Gastroesophageal sphincter (tissue), 4 donors: ENCODE measurements at places on chromosomes 1 and 21. TPM values are rescaled to one million over a fixed set of nuclear protein-coding genes. Genes with fewer than 3 reads are reported as not detected.

S100A3 gene
- total RNA-seq, result not detected

HSD3B1 gene
- not detected for total RNA-seq

FAM72B gene
- not detected for total RNA-seq

FAM163A gene
- total RNA-seq, result 0.19 TPM

INSRR gene
- total RNA-seq, result under 0.01 TPM

SLC2A5 gene
- total RNA-seq, result 0.20 TPM

DNA sequence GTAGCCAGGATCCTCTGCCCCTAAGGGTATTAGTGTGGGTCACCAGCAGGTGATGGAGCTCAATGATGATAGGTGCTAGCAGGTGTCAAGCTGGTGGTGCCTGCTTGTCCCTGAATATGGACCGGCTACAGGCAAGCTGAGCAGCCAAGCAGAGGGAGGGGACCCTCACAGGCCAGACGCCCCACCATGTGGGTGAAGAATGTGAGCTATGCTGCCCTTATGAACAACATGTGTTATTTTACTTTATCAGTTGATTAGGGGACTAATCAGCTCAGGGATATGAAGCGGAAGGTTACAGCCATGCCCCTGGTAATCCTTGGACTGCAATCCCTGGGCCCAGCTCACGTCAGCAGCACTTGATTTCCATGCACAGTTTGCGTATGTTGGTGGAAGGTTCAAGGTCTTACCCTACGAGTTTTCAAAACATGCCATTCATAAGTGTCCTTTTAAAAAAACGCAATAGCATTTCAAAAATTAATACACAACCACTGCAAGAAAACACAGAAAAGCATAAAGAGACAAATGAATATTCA lies 106.0 kb downstream of the CDC7 start:
- H3K4me1 ChIP-seq, result no peaks in the 10 kb centered on the region
- no peak for ATAC-seq
- H3K27me3 ChIP-seq, result no peaks in the 10 kb centered on the region
- no peak overlapping the region for H3K4me3 ChIP-seq

- H3K27me3 ChIP-seq, result no peaks in the 10 kb centered on the region
- H3K4me1 ChIP-seq, result no peaks in the 10 kb centered on the region
- no peak for ATAC-seq
- H3K27ac ChIP-seq, result peak overlapping the region; percentile 96
Measured at GRCh38 chr1:37477198-37477931, 3.0 kb downstream of the ZC3H12A start.

DNA sequence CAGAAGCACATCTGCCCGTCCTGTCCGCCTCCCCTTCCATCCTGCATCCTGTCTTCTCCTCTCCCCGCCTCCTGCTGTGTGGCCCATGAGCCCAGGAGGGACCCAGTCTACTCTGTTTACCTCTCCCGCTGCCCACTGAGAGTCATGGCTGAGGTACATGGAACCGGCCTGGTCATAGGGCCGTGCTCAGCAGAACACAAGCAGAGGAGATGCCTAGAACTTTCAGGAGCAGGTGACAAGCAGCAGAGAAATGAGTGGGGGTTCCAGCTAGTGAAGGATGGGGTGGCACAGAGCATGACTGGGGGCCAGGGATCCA lies 70.8 kb downstream of the ATP5PO start:
- peaks cover 25% of the 10 kb centered on the region for H3K4me1 ChIP-seq
- H3K4me3 ChIP-seq, result no peak overlapping the region
- no peak overlapping the region for H3K27ac ChIP-seq
- H3K27me3 ChIP-seq, result no peaks in the 10 kb centered on the region
- no peak for ATAC-seq

DNA sequence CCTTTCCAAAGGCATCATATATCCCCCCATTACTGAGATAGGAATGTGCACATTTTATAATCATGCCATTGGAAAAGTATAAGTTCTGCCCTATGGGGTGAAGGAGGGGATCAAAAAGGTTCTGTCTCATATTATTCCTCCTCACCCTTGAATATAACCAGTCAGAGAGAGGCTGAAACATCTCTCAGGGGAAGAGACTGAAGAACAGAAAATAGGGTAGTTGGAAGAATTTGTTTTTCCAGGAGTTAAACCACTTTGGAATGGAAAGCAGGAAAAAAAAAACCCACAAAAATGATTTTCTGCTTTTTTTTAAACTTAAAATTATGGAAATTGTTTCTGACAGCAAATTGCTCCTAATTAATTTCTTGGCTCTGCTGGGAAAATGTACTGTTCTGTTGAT lies 52.8 kb upstream of the BEND5 start:
- no peak for ATAC-seq
- no peak overlapping the region for H3K4me3 ChIP-seq
- H3K27ac ChIP-seq, result no peak overlapping the region
- no peaks in the 10 kb centered on the region for H3K36me3 ChIP-seq
- H3K27me3 ChIP-seq, result peaks cover 7% of the 10 kb centered on the region
- H3K4me1 ChIP-seq, result no peaks in the 10 kb centered on the region

DNA sequence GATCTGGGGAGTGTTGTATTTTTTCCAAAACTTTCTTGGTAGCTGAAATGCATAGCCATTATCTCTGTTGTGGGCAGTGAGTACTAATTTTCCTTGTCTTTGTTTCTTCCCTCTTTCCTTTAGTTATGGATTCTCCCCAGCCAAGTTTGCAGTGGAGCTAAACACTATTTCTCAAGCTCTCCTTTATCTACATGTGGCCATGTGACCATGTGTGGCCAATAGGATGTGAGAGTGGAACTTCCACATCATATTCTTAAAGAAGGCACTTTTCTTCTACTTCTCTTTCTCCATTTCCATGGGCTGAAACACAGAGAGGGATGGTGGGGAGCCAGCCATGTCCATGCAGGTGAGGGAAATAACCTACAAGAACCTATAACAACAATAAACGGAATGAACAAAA lies 230.8 kb downstream of the CTH start:
- H3K36me3 ChIP-seq, result no peaks in the 10 kb centered on the region
- H3K27me3 ChIP-seq, result no peaks in the 10 kb centered on the region
- H3K4me1 ChIP-seq, result no peaks in the 10 kb centered on the region
- no peak for ATAC-seq

DNA sequence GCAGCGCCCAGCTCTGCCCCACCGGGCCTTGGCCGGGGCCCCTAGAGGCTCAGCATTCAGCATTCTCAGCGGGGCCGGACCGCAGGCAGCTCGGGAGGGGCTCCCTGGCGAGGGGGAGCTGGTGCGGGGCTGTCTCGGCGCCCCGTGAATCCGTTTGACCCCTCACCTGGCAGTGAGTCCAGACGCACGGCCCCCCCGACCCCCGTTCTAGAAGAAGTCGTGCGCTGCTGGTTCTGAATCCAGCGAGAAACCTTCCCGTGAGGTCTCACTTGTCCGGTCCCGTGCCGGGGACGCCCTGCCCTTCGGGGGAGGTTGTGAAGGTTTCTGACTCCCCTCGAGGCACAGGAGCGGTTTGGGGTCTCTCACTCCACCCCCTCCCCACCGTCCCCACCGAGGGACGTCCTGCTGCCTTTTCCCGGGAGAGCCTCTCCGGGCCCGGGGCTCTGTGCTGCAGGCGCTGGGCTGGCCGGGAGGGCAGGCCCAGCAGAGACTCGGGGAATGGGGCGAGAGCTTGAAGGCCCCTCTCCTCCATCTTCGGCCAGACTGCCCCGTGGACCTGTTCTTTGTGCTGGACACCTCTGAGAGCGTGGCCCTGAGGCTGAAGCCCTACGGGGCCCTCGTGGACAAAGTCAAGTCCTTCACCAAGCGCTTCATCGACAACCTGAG lies 655 bp downstream of the COL6A1 start:
- H3K4me3 ChIP-seq, result peak overlapping the region; percentile 72
- no peaks in the 10 kb centered on the region for H3K27me3 ChIP-seq
- H3K4me1 ChIP-seq, result no peaks in the 10 kb centered on the region

DNA sequence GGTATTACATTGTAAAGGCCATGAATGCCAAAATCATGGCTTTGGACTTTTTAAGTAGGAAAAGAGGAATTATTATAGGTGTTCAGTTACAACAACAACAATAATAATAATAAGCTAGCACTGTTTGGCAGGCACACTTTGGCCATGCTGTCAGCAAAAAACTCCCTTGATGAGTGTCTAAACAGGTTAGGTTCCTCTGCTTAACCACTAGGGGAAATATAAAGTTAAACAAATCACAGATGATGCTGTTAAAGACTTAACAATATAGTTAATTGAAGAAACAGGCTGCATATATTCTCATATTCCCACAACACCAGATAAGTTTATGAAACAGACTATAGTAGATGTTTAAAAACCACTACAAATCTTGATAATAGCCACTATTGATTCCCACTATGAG lies 46.4 kb downstream of the RGS21 start:
- H3K4me3 ChIP-seq, result no peak overlapping the region
- H3K27me3 ChIP-seq, result no peaks in the 10 kb centered on the region
- H3K36me3 ChIP-seq, result no peaks in the 10 kb centered on the region
- no peak for ATAC-seq
- no peaks in the 10 kb centered on the region for H3K4me1 ChIP-seq
- no peak overlapping the region for H3K27ac ChIP-seq

DNA sequence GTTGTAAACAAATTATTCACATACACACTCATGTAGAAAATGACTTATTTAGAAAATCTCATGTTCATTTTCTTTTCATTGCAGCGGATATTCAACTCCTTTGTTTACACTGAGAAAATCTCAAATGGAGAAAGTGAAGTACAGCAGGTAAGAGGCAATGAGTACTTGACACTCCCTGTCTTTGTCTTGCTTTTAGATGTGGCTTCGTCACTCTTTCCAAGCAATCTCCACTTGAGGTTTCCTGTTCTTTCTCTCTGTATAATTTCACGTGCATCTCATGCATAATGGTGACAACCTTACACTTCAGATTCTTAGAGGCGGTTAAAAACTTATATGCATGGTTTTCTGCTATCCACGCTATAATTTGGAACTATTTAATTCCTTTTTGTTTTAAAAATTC lies 80.6 kb downstream of the CACHD1 start:
- H3K27me3 ChIP-seq, result no peaks in the 10 kb centered on the region
- H3K36me3 ChIP-seq, result no peaks in the 10 kb centered on the region
- ATAC-seq, result no peak
- H3K27ac ChIP-seq, result no peak overlapping the region

DNA sequence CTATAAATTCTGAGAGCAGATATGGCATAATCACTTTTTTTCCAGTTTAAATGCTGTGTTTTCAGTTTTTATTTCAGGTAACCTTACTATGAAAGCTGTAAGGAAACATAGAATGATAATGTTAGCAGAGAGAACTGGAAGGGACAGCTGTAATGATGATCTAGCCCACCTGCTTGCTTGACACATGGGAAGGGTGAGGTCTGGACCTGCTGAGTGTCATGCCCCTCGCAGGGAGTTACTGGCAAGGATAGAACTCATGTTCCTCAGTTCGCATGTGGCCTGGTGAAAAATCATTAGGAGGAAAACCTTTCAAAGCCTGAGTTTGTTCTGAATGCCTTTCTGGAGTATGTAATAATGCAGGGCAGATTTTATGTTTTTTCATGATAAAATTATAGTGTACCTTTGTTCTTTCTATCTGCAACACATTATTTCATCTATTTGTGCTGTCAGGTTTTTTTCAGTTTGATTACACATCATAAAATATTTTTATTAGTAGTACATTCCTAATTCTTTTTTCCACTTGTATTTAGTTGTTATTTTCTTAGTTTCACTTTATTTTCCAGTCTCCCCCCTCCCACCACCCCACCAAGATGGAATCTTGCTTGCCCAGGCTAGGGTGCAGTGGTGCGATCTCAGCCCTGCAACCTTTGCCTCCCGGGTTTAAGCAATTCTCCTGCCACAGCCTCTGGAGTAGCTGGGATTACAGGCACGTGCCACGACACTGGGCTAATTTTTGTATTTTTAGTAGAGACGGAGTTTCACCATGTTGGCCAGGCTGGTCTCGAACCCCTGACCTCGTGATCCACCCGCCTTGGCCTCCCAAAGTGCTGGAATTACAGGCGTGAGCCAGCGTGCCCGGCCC lies 8.0 kb downstream of the DDI2 start:
- no peaks in the 10 kb centered on the region for H3K36me3 ChIP-seq
- no peak for ATAC-seq
- no peak overlapping the region for H3K4me3 ChIP-seq
- H3K27ac ChIP-seq, result no peak overlapping the region
- no peaks in the 10 kb centered on the region for H3K4me1 ChIP-seq

DNA sequence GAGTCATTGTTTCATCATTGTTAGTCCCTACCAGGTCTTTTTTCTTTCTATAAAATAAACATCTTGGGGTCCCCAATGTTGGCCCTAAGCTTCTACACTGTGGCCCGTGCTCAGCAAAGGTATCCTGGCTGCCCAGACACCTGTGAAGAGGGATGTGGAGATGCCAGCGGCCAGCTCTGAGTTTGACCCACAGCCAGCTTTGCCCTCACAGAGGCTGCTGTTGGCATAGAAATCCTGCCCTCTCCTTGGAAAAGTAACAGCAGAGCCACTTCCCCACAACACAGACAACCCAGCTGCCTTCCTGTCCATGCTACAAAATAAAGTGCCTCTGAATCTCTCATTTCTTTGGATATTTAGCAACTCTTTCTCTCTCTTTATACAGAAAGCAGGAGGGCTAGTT lies 6.0 kb downstream of the TRIM62 start:
- no peaks in the 10 kb centered on the region for H3K27me3 ChIP-seq
- H3K27ac ChIP-seq, result no peak overlapping the region
- H3K4me3 ChIP-seq, result no peak overlapping the region

DNA sequence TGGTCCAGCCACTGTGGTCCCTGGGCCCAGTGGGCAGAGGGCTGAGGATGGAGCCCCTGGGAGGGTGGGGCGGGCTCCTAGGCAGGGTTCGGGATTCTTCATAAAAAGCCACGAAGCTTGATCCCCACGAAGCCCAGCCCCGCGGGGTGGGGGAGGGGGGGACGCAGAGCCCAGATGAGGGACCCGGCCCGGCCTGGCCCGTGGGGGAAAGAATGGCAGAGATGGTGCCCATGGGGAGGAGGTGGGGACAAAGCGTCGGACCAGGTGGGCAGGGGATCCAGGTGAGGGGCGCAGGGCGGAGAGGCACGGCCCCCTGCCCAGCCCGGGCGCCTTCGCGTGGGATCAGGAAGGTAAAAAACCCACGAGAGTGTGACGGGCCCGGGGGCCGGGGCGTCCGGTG lies 6.0 kb upstream of the SMIM12 start:
- peak overlapping the region; percentile 80 for H3K4me3 ChIP-seq
- H3K36me3 ChIP-seq, result no peaks in the 10 kb centered on the region
- no peak for ATAC-seq
- H3K27me3 ChIP-seq, result no peaks in the 10 kb centered on the region

- no peak overlapping the region for H3K27ac ChIP-seq
- H3K27me3 ChIP-seq, result peaks cover 6% of the 10 kb centered on the region
- H3K36me3 ChIP-seq, result no peaks in the 10 kb centered on the region
- no peaks in the 10 kb centered on the region for H3K4me1 ChIP-seq
Measured at GRCh38 chr1:144101397-144102045, 129.7 kb upstream of the FAM72C start.

DNA sequence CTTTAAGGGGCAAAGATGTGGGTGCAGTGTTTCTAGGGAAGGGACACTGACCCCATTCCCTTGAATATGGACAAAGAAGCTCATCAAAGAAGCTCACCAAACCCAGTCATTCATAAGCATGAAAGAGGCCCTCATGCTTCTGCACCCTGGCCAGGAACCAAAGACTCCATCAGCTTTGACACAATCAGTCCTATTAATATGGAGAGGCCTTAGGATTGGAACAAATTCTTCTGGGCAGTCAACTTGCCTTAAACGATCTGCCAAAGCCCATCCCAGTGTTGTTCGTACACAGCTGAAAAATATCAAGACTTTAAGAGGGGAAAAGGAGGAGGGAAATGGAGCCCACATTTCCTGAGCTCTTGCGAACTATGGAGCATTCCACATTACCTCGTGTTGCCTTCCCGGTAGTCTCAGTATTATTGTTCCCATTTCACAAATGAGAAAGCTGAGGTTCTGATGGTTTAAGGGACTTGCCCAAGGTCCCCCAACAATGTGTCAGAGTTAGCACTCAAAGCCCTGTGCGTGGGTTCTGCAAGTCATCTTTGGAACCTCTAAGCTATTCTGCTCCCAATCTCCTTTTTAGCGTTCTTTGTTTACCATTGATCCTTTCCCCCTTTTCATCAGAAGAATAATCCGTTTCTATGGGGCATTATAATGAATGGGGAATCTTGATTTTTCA lies 161.9 kb downstream of the ZBTB18 start:
- H3K36me3 ChIP-seq, result no peaks in the 10 kb centered on the region
- ATAC-seq, result no peak
- no peak overlapping the region for H3K4me3 ChIP-seq
